ENCODE measurements at places on chromosomes 6 and 20.

- DNase-seq = no peak
Measured at GRCh38 chr6:5286780-5287179, 25.5 kb downstream of the FARS2 start.

DNA sequence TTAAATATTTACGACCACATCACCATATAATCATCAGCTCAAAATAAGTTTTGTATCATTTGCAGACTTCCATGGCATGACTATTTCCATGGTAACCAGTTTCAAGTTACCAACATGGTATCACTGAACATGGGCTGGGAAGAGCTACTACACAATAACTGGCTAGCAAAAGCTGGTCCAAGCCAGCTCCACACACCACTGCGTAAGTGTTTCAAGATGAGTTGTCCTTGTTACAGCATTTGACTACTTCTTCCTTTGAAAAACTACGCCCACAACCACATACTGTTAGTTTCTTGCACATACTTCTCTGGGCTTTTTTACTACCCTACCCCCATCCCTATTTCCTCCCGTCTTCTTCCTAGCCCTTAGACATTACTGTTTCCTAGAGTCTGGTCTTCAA, 8.5 kb downstream of the CD164 start:
- DNase-seq = no peak

GRCh38 chr6:144675231-144675861, 390.2 kb downstream of the UTRN start:
- no peak for DNase-seq

DNA sequence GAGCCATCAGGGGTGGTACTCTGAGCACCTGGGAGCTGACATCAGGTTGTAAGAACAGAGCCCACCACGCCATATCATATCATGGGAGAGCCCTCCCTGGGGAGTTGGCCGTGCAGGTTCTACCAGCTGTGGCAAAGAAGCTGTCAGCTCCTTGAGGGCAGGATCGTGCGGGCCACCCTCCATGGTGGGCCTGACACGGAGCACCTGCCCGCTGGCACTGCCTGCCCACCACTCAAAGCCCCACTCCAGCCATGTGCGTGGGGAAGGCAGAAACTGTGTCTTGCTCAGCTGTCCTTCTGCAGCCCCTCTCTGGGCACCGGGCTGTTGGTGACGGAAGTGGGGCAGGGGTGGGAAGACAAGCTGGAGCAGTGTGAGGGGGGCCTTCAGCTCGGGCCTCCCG, 14.3 kb downstream of the PRPH2 start:
- no peak for DNase-seq

DNA sequence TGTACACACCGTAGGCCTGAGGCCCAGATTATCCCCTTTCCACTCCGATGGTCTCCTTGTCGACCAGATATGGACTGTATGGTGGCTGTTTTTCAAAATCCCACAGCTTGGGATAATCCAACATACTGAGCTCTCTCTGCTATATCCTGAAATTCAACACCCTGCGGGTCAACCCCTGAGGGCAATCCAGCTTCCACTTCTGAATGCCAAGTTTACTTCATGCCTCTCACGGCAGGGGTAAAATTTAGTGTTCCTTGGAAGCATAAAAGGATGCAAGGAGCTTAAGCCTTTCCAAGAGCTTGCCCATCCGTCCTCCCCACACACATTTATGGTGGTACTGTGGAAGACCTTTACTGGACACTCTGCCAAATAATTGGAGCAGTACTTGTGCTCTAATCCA, 90.7 kb downstream of the PLG start:
- no peak for DNase-seq

DNA sequence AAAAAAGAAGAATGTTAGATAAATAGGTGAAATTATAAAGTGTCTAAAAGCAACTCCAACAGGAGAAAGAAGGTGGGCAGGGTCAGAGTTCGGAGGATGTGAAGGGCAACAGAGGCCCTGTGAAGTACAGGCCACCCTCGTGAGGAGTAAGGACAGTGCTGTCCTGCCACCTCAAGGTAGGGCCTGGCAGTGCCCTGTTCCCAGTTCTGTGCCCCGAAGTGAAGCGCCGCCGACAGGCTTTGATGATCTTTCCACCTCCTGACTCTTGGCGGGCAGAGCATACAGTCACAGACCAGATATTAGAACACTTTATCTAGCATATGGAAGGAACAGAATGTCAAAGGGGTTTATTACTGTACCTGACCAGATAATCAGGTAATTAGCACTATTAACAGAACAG, 75.8 kb downstream of the GJA10 start:
- DNase-seq = no peak

DNA sequence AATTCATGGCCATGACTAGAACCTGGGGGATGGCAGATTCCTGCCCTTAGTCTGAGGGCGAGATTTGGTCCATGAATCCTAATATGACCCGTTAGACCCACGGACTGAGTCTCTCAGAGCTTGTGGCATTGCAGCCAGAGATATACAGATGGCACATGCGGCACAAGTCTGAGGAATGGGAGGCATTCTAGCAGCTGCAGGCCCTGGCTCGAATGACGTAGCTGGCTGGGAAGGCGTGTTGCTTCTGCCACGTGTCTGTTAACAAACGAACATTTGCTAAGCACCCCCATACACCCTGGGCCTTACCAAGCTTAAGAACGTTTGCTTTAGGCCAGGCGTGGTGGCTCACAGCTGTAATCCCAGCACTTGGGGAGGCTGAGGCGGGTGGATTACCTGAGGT, 68.0 kb downstream of the CD164 start:
- no peak for DNase-seq

GRCh38 chr6:119463081-119463626, 113.6 kb upstream of the MAN1A1 start:
- DNase-seq = no peak

- DNase-seq = no peak
Measured at GRCh38 chr6:12369781-12370262, 79.7 kb downstream of the EDN1 start.

- no peak for DNase-seq
Measured at GRCh38 chr6:122107256-122107852, 292.1 kb upstream of the HSF2 start.

DNA sequence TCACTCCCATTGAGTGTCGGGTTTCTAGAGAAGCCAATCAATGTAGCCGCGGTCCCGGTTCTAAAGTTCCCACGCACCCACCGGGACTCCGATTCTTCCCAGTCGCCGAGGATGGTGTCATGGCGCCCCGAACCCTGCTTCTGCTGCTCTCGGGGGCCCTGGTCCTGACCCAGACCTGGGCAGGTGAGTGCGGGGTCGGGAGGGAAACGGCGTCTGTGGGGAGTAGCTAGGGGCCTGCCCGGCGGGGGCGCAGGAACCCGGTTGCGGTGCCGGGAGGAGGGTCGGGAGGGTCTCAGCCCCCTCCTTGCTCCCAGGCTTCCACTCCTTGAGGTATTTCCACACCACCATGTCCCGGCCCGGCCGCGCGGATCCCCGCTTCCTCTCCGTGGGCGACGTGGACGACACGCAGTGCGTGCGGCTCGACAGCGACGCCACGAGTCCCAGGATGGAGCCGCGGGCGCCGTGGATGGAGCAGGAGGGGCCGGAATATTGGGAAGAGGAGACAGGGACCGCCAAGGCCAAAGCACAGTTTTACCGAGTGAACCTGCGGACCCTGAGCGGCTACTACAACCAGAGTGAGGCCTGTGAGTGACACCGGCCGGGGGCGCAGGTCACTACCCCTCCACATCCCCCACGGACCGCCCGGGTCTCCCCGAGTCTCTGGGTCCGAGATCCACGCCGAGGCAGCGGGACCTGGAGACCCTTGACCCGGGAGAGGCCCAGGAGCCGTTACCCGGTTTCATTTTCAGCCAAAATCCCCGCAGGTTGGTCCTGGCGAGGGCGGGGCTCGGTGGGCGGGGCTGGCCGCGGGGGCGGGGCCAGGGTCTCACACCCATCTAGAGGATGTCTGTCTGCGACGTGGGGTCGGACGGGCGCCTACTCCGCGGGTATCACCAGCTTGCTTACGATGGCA, 35.2 kb upstream of the HLA-G start:
- peak; percentile 47 for DNase-seq

DNA sequence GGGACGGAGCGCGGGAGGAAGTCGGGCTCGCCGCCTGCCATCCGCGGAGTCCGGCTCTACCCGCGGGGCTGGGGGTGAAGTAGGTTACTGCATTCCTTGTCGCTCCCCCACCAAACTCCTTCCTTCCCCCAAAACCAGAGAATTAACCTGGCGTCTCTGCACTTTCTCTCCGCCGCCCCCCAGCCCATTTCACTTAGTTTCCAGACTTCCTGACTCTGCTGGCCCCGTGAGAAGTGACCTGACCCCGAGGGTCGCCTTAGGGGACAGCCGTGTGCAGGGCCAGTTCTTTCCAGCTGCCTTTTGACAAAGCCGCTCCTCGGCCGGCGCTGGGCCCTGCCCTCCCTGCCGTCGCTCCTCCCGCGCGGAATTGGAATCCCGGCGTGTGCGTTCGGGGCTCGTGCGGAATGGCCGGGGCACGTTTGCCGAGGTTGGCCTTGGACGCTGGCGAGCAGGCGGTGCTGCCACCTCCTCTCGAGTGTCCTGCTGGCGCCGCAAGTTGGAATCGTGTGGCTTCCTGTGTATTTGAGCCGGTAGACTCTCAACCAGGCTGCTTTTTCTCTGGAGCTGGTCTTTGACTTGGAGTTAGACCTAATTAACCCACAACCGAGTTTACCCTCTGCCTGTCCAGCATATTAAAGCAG, 650 bp downstream of the DCBLD1 start:
- no peak for DNase-seq

DNA sequence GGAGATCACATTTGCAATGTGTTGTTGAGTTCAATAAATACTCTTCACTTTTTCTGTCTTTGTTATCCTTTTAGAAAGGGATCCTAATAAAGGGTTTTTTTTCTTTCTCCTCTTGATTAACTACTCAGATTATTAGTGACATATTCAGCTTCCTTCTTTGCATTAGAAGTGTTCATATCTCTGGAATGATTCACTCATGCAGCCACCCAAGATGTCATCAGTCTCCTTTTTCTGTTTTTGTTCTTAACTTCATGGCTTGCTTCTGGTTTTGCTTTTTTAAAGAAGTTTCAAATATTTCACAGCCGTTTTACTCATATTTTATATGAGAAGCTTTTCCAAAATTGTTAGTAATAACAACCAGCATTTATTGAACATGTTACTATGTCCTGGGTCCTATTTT, 187.6 kb downstream of the TMEM242 start:
- no peak for DNase-seq

DNA sequence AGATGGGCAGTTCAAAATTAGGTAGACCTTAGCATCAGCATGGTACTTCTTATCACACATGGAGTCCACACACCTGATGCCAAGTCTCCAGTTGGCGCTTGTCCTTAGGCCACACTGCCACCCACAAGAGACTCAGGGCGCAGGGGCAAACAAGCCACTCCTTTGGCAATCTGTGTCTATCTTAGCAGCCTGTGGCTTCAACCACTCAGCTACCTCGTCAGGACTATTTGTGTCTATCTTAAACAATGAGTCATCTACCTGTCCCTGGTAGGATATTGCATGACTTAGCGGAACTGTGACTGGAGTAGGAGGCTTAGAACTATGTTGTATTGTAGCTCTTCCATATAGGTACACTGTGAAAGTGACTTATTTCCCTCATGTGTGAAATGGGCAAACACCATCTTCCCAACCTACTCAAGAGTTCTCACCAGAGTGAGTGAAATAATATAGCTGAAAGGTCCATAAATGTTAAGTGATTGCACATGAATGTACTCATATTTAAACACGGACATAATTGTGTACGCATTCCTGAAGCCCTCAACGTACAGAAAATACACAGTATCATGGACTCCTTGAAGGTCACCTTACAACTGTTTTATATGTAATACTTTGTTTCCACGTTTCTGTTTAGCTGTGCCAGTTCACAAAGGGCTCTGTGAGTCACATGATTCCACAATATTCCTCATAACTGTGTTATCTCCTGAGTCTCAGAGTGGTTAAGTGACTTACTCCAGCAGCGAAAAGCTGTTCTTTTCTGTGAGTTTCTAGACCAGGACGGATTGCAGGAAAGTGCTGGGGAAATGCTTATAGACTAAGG, 1.6 kb downstream of the TRIM27 start:
- DNase-seq = no peak

GRCh38 chr6:26172608-26172968, 85.4 kb downstream of the HFE start:
- no peak for DNase-seq

GRCh38 chr6:44976677-44977641, 351.2 kb upstream of the RUNX2 start:
- DNase-seq = no peak

DNA sequence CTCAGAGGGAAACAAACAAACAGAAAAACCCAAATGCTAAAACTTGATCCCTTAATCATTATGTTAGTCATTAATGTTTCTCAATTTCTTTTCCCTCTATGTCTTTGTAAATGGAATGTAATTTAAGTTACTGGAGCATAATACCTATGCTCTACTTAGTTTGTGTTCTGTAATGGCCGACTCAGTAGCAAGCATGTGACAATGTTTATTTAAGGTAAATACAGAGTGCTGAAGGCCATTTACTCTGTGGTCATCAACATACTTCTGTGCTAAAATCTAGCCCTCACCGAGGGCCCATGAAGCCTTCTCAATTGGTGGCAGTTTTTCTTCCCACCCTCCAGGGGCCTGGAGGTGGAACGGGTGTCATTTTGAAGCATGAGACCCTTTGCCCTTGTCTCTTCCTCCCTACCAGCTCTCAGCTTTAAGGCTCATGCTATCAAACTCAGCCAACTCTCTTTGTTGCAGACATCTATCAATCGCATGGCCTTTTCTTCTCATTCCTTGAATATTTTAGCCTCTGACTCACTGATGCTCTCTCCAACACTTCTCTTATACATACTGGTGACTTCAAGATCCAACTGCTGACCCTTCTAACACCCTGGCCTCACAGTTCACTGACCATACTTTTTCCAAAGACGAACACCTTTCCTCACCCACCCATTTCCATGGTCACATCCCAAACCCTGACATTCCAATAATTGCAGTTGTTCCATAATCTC, 48.2 kb downstream of the STX7 start:
- DNase-seq = no peak

- no peak for DNase-seq
Measured at GRCh38 chr20:15699431-15700146, 873.7 kb downstream of the KIF16B start.

- no peak for DNase-seq
Measured at GRCh38 chr20:46637427-46638133, 13.7 kb downstream of the SLC13A3 start.

DNA sequence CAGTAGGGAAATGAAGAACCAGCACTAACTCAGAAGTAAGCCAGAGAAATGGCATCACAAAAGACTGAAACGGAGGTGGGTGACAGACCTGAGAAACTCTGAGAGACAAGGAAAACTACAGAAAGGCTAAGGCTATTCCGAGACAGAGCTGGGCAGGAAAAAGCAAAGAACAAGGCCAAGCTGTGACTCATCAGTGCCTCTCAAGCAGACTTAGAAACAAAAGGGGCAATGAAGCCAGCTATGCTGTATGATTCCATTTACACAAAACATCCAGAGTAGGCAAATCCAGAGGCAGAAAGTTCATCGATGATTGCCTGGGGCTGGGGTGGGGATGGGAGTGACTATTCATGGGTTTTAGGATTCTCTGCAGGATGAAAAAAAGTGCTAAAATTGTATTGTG, 50.0 kb downstream of the SLC23A2 start:
- DNase-seq = no peak

- DNase-seq = no peak
Measured at GRCh38 chr6:43764772-43765171, 5.2 kb upstream of the VEGFA start.

GRCh38 chr6:157732416-157733161, 90.5 kb upstream of the SNX9 start:
- no peak for DNase-seq
